HT1080 (cell line): ENCODE measurements at places on chromosomes 3 and 15.

DNA sequence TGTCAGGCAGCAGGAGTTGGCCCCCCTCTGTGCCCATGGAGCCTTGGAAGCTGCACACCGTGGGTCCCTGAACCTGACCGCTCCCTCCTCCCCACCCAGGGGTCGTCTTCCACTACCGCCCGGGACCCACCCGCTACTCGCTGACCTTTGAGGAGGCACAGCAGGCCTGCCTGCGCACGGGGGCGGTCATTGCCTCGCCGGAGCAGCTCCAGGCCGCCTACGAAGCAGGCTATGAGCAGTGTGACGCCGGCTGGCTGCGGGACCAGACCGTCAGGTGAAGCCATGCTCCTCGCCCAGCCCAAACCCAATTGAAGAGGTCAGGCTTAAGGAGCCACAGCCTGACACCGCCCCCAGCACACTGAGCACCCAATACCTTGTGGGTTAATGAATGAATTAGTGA lies 43.9 kb downstream of the ACAN start:
- DNase-seq: no peak

DNA sequence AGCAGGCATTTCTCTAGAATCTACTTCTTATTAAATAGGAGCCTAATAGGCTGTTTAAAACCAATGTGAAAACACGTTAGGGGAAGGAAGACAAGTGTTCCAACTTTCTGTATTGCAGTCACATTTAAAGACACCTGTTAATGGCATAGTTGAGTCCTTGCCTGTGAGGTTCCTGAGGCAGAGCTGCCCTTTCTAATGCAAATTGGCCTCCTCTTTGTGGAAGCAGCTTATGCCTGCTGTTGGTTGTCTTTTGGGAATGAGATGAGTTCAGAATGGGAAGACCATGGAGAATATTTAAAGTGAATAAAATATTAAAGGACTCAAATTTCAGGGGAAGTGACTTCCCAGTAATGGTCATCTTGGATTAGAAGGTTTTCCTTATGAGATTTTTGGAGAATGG lies 51.2 kb downstream of the NEK11 start:
- no peak for DNase-seq

- no peak for DNase-seq
Observed at GRCh38 chr3:41126472-41126871, 72.8 kb upstream of the CTNNB1 start.

- peak; percentile 61 for DNase-seq
Observed at GRCh38 chr3:178419071-178419470, 117.2 kb upstream of the KCNMB2 start.

DNA sequence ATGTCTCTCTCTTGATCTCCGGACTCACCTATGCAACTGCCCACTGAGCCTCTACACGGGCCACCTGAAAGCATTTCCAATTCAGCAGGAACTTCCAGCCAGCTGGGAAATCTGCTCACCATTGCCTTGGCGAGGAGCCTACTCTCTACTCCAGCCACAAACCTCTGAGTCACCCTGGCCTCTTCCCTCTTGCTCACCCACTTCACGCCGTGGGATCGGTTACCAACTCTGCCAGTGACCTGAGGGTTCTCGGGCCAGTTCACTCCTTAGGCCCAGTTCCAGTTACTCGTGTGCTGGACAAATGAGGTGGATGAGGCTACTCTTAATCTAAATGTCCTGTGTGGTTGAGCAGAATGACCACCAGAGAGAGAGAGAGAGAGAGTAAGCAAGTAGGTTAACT lies 70.1 kb downstream of the CEMIP start:
- DNase-seq: peak; percentile 88

DNA sequence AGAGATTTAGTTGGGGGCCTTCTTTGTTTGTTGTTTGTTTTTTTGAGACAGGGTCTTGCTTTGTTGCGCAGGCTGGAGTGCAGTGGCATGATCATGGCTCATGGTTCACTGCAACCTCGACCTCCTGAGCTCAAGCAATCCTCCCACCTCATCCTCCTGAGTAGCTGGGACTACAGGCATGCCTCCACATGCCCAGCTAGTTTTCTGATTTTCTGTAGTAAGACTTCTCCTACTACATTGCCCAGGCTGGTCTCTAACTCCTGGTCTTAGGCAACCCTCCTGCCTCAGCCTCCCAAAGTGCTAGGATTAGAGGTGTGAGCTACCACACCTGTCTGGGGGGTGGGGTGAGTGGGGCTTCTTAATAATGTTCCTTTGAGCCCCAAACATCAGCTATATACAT lies 148.3 kb upstream of the ADAMTS9 start:
- DNase-seq: no peak

GRCh38 chr3:84008623-84009022 lies 950.2 kb upstream of the CADM2 start:
- DNase-seq: no peak

GRCh38 chr3:167330993-167331785 lies 48.9 kb downstream of the ZBBX start:
- no peak for DNase-seq

GRCh38 chr15:85142312-85142711 lies 160.7 kb downstream of the PDE8A start:
- peak; percentile 82 for DNase-seq

GRCh38 chr3:7270731-7271130 lies 409.8 kb downstream of the GRM7 start:
- no peak for DNase-seq

DNA sequence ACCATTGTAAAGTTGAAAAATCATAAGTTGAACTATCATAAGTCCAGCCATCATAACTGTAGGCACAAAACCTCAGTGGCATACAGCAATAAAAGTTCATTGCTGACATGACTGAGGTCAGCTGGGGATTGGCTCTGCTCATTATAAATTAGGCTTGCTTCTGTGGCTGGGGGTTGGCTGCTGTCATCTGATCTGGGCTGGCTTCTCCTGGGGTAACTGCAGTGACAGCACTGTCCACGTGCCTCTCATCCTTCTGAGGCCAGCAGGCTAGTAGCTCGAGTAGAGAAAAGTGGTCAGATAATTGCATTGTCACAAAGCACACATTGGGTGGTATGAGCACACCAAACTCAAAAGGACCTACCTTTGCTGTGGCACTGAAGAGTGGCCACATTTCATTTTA lies 31.3 kb downstream of the CMTM7 start:
- no peak for DNase-seq

DNA sequence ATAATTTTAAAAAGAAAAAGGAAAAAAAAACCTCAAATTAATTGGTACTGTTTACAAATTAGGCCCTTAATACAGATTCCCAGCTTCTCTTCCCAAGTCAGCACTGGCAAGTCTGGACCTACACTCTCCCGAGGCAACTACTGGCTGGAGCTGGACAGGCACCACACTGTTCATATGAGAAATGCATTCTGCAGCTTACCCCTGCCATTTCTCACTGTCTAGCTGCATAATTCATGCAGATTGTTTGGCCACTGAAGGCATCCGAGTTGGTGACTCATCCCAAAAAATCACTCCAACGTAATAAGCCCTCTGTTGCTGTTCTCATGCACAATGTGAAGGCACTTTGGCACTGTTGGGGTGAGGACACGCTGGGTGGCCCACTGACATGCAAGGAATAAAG lies 45.3 kb downstream of the ROPN1B start:
- no peak for DNase-seq

DNA sequence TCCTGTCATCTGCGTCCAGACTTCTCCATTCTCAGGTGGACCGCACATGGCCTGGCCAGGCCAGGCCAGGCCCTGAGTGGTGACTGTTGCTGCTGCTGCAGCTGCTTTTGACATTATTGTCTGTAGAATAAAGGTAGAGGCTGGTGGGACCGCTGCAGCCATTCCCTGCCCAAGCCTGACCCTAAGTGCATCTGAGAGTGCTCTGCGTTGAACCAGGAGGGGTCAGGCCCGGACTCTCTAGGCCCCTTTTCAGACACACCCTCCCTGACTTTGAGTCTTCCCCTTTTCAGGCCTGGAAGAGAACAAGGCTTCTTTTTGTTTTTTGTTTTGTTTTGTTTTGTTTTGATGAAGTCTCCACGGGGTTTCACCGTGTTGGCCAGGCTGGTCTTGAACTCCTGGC lies 54.6 kb upstream of the FLNB start:
- DNase-seq: no peak

- no peak for DNase-seq
Observed at GRCh38 chr3:70000028-70000410, 486 bp downstream of the SAMMSON start.
